ENCODE measurements at places on chromosomes 7 and 10.

DNA sequence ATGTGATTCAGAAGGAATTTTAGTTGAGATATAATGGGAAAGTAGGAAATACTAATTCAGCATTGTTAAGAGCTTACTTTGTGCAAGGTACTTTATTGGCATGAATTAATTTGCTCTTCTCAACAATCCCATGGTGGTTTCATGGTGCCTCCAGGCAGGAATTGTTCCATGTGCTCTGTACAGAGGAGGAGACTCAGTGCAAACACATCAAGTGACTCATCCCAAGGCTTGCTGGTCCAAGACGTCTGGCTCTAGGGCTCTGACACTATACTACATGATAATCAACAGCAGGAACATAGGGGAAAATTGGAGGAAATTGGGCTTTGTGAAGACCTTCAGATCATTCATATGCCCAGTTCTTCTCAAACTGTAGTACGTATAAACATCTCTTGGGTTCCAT is 66.5 kb upstream of the PRKG1 start:
- no peak for DNase-seq

GRCh38 chr7:114931656-114932011 is 9.7 kb downstream of the MDFIC start:
- DNase-seq, result no peak

DNA sequence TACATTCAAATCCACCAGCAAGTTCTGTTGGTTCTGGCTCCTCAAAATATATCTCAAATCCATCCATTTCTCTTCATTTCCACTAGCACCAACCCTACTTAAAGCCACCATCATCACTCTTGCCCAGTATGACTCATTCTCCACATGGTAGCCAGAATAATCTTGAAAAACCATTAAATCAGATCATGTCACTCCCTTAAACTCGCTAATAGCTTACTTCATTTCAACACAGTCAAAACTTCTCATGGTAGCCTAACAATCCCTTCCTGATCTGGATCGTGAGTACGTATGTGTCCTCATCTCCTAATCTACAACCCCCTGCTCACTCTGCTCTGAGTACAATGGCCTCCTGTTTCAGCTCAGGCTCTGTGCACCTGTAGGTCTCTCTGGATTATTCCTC is 8.7 kb downstream of the EPC1 start:
- DNase-seq, result no peak

DNA sequence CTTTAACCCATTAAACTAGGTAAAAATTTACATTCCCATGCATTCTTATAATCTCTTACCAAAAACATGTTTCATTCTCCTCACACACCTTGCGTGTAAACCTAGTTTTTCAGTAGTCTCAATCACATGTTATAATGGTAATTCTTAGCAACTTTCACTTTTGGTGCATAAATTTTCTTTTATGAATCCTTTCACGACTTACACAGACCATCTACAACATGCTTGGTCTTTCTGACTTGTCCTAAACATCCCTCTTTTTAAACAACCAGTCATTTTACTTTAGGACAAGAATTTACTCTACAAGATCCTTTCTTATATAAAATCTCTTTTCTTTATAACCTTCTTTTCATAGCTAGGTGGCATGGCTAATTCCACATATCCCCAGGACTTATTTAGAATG is 25.8 kb downstream of the FBXL13 start:
- DNase-seq, result no peak

DNA sequence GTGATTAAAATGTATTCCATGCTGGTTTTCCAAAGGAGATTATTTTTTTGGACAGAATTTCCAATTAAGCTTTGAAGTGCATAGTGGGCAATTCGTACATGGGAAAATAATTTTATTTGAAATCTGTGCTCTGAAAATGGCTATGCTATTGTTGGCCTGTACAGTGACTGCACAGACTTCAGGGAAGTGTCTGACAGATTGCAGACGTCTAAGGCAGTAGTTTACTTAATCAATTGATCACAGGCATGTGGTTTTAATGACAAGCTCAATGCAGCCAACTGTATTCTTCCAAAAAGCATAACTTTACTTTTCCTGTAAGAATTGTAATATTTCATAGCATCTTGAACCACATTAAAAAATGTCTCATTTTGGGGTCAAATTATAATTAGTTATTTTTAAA is 102.0 kb downstream of the SEMA3C start:
- DNase-seq, result no peak

GRCh38 chr10:133184591-133185244 is 24.7 kb downstream of the KNDC1 start:
- DNase-seq, result no peak

- no peak for DNase-seq
Observed at GRCh38 chr7:50775231-50775630, 7.5 kb downstream of the GRB10 start.

DNA sequence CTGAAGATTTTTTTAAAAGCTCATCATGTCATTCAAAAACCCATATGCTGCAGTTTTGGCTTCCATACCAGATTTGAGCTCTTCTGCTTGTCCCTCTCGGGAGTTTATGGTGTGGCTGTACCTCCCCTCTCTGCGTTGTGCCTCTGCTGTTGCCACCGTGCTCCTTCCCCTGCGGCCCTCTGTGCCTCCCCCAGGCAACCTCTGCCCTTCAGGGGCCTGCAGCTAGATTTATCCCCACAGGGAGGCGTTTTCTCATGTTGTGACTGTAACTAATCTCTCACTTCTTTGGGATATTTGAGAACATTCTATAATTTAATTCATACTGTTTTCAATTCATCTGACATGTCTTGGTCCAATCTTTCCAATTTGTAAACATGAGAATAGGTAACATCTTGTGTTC is 52.7 kb downstream of the TASOR2 start:
- DNase-seq, result no peak

GRCh38 chr7:152883858-152884257 is 124.3 kb downstream of the ACTR3B start:
- DNase-seq, result no peak

DNA sequence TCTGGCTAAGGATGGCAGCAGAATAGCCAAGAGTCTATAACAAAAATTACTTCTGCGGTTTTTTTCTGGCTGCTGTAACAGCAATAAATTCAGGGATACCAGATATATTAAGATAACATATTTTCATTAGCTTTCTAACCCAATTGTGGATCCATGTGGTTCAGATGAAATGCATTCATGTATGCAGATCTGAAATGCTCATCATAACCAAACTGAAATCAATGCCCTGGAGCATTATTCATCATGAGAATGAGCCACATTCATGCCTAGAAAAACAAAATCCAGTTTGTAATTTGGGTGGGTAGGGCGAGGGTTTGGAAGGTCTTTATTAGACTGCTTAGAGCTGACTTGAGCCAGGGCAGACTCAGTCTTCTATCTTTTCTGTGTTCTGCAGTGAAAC is 69.8 kb upstream of the SEMA3A start:
- DNase-seq, result no peak

- DNase-seq, result no peak
Observed at GRCh38 chr7:115037128-115037802, 115.4 kb downstream of the MDFIC start.

Measured in SIG-M5 (cell line).